Stimulated activated CD4-positive, alpha-beta T cell treated with anti-CD3 and anti-CD28 coated beads, Interleukin-1b, Interleukin-23, amount 100 ng/mL, for 48 hours (primary cell): ENCODE measurements at places on chromosomes 13 and 19.

DNA sequence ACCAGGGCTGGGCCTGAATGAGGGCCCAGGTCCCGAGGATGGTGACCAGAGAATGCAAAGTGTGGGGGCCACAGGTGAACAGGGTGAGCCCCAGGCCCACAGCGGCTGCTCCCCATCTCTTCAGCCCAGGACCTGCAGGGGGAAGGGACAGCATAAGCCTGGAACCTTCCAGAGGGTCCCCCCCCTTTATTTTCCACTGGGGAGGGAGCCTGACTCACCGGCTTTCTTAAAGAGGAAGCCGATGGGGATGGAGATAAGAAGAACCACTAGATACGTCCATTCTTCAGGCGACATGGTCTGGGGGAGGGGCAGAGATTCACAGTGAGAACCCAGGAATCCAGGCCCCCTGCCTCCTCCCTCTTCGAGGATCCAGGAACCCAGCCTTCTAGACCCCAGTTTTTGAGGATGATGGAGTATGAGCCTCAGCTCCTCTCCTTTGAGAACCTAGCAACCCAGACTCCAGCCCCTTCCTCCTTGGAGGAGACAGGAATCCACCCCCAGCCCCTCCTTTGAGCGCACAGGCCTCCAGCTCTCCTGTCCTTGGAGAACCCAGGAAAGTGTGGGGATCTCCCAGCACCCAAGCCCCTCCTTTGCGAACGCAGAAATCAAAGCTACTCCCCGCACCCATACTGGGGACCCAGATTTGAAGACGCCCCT lies 1.0 kb downstream of the MBOAT7 start:
- DNase-seq = peak; percentile 60

DNA sequence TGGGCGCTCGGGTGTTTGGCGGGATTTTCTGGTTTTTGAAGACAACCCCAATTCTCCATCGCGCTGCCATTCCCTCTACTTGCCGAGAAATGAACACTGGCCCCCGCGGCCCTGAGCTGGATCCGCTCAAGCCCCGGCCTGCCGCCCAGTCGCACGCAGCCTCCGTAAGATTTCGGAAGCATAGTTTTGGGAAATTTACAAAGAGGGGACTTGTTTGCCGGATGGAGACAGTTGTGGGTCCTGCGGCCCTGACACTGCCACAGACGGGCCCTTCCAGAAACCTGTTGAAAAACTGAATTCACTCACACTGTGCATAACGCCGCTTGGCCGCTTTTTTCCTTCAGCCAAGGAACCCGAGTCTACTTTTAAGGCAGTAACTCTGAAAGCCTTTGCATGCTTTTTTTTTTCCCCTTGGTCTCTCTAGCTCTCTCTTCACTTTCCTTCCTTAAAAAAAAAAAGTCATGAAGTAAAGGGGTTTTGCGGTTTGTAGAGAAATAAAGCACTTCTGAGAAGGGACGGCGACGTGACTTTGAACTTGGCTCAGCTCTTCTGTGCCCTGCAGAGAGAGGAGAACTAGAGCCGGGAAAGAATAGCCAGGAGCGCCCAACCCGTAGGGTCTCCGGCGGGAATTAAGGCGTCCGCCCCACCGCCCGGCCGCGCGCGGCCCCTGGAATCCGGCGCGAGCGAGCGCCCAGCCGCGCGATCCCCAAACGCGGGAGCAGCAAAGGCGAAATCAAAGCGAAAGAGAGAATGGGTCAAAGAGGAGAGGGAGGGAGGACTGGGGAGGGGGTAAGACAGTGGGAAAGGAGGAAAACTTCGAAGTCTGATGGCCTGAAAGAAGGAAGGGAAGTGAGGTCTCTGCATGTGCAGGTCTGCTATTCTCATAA lies 3.4 kb upstream of the ZIC2 start:
- DNase-seq = no peak

GRCh38 chr19:18590273-18591272 lies 2.0 kb downstream of the REX1BD start:
- peak; percentile 35 for DNase-seq

DNA sequence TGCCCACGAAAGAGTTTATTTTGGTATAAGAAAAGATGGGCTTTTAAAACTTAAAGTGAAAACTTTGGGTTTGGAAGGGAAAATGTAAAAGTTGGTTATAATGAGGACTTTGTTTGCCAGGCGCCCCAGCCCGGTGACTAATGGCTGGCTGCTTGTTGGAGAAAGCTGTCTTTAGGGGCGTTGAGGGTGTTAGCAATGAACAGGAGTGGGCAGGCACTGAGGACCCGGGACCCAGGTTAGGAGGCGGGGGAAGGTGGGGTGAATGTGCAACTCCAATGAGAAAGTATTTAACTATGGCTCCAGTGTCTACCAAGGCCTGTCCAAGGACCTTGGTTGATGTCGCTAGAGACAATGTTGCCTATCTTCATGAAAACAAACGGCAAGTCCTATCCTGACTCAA lies 118.6 kb downstream of the ZNF536 start:
- no peak for DNase-seq

- DNase-seq = no peak
Observed at GRCh38 chr19:1648459-1648849, 4.0 kb downstream of the TCF3 start.

- DNase-seq = no peak
Observed at GRCh38 chr19:7482584-7483439, 6.0 kb downstream of the PEX11G start.

- no peak for DNase-seq
Observed at GRCh38 chr19:16293118-16294091, 31.2 kb upstream of the KLF2 start.

DNA sequence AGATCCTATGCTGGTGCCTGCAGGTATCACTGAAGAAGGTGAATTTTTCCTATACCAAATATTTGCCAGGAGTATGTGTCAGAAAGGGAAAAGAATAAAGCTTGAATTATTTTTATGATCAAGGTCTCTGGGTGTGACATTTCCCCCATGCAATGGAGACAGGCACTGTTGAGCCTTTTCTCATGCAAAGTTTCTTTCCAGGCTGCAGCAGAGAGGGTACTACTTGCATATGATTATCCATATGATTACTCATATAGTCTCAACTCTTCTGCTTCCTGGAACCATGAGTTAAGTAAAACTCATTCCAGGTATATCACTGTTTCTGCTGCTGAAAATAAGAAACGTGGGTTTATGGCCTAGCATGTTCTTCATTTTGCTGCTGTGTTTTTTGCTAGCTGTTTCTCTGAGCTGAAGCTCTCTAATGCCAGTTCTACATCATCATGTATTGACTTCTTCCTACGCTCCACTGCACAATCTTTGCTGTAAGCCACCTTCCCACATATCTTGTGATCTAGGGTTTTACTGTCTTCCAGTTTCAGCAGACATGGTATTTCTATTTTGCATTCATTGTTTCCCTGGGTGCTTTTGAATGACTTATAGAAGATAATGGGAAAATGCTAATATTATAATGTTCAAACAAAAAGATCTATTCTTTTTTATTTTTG lies 278.7 kb upstream of the GPC6 start:
- DNase-seq = no peak

DNA sequence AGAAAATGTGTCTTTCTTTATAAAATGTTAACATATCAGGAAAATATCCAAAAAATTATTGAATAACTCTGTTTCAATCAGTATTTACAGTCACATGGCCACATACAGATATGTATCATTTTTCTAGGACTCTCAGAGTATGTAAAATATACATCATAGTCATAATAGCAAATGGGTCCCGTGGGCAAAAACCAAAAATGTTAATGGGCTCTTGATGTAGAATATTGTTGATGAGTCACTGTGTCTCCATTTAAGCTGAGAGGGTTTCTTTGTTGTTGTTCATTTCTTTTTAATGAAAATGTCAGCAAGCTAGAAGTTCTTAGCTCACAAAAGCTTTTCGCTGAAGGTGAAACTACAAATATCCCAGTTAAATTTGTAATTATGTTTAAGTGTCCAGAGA lies 1713.1 kb upstream of the PCDH20 start:
- DNase-seq = no peak

DNA sequence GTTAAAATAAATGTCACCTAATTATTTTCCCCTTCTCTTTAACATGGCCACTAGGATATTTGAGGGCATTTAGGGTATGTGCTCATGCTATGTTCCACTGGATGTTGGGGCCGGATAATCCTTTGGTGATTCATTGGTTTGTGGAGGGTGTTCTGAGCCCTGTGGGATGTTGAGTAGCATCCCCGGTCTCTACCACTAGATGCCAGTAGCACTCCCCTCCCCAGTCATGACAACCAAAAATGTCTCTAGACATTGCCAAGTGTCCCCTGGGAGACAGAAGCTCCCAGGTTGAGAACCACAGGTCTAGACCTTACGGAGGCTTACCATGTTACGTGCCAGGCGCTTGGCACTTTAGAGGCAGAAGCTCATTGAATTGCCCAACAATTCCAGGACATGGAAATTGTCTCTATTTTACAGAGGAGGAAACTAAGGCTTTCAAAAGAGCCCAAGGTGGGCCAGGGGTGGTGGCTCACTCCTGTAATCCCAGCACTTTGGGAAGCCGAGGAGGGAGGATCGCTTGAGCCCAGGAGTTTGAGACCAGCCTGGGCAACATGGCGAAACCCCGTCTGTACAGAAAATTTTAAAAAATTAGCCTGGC lies 14.1 kb downstream of the SHANK1 start:
- peak; percentile 36 for DNase-seq
